SK-MEL-5 (cell line): ENCODE measurements at places on chromosomes 16 and 17. TPM values are rescaled to one million over a fixed set of nuclear protein-coding genes. Genes with fewer than 3 reads are reported as not detected.
A peak's percentile ranks its signal among the peaks of the same experiment; 100 is the strongest.

The CNGB1 gene
- total RNA-seq = not detected in 2 replicates

The EPX gene
- 0.27 TPM in 1 of 2 replicates, not detected in the other for total RNA-seq

The NPLOC4 gene
- 139 TPM in 2 replicates for total RNA-seq

The NPIPA5 gene
- 0.32 and 0.93 TPM in 2 replicates for total RNA-seq

The LLGL1 gene
- 16.9 and 18.0 TPM in 2 replicates for total RNA-seq

DNA sequence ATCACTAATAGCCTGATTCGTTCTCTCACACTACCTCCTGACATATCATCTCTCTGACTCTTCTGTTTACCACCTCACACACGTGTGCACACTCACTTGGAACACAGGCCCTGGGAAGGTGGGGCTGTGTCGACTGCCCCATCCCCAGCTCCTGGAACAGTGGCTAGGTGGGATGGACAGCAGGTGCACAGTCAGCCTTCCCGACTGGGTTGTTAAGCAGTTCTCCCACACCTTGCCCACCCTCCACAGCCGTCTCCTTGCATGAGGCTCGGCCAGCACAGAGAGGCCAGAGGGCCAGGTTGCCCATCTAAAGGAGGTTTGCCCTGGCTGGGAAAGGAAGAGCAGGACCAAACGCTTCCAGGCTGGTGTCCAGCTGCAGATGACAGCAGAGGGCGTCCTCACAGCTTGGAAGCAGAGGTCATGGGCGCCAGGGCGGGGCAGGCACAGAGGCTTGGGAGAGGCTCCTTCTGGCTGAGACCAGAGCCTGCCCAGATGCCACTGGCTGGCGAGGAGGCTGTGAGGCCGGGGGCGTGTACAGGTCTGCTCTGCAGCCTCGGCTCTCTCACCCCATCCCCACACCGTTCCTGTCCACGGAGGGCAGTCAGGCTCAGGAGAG lies 92.8 kb downstream of the AMFR start:
- DNase-seq = peak; percentile 82
